A549 treated with CpdA at 1 μM for 4 hours (cell line): ENCODE measurements at places on chromosomes 12 and 14. TPM values are rescaled to one million over a fixed set of nuclear protein-coding genes. Genes with fewer than 3 reads are reported as not detected.

The SMCO2 gene
- total RNA-seq = 0.13 to 0.50 TPM (median 0.24 TPM) in 5 replicates

The NFE2 gene
- 0.09 to 0.24 TPM (median 0.14 TPM) in 4 of 5 replicates, not detected in the other for total RNA-seq

The HVCN1 gene
- 0.17 to 0.93 TPM (median 0.63 TPM) in 5 replicates for total RNA-seq

The SLC2A14 gene
- total RNA-seq = 0.03 to 0.08 TPM in 2 of 5 replicates, not detected in the others

The UNC79 gene
- 0.02 TPM in 3 of 5 replicates, not detected in the others for total RNA-seq

The LPAR5 gene
- total RNA-seq = 0.34 to 0.59 TPM (median 0.54 TPM) in 5 replicates

The SYT1 gene
- 5.3 to 8.6 TPM (median 6.3 TPM) in 5 replicates for total RNA-seq

The FGD4 gene
- 0.98 to 2.5 TPM (median 1.8 TPM) in 5 replicates for total RNA-seq

The NKX2-1 gene
- total RNA-seq = 0.03 to 0.06 TPM in 2 of 5 replicates, not detected in the others

The FGF6 gene
- total RNA-seq = not detected in 5 replicates

The PTPRB gene
- total RNA-seq = 0.50 to 1.2 TPM (median 0.92 TPM) in 5 replicates

The TAS2R43 gene
- total RNA-seq = not detected in 5 replicates

The RERGL gene
- not detected in 5 replicates for total RNA-seq

The FOXG1 gene
- total RNA-seq = 0.09 to 0.17 TPM (median 0.10 TPM) in 5 replicates

The SAMD4A gene
- total RNA-seq = 6.3 to 8.5 TPM (median 6.7 TPM) in 5 replicates

The PRKAG1 gene
- total RNA-seq = 43.3 to 50.6 TPM (median 44.3 TPM) in 5 replicates

The LLPH gene
- total RNA-seq = 46.9 to 61.3 TPM (median 57.8 TPM) in 5 replicates

The KRT73 gene
- total RNA-seq = not detected in 5 replicates

The LRTM2 gene
- total RNA-seq = not detected in 5 replicates

The DYNC1H1 gene
- total RNA-seq = 228 to 260 TPM (median 246 TPM) in 5 replicates

The DCN gene
- not detected in 5 replicates for total RNA-seq

The TMCC3 gene
- 0.99 to 1.3 TPM (median 1.1 TPM) in 5 replicates for total RNA-seq

The TAS2R8 gene
- total RNA-seq = not detected in 5 replicates

The PHLDA1 gene
- 43.8 to 64.2 TPM (median 56.1 TPM) in 5 replicates for total RNA-seq

The PRDM4 gene
- 19.0 to 23.7 TPM (median 20.7 TPM) in 5 replicates for total RNA-seq

The GALNT6 gene
- 2.6 to 5.0 TPM (median 3.0 TPM) in 5 replicates for total RNA-seq

The ACOT4 gene
- 1.4 to 2.2 TPM (median 2.0 TPM) in 5 replicates for total RNA-seq

The TGM1 gene
- total RNA-seq = 0.48 to 1.2 TPM (median 1.2 TPM) in 5 replicates

The NANOG gene
- not detected in 5 replicates for total RNA-seq

The BCL2L14 gene
- total RNA-seq = not detected in 5 replicates

The CLEC6A gene
- not detected in 5 replicates for total RNA-seq

The IFNG-AS1 gene
- not detected in 5 replicates for total RNA-seq

The VDR gene
- 2.9 to 4.1 TPM (median 3.2 TPM) in 5 replicates for total RNA-seq

The EFS gene
- not detected in 5 replicates for total RNA-seq

The MEG3 gene
- total RNA-seq = 56.5 to 102 TPM (median 73.0 TPM) in 5 replicates

The PLEKHG7 gene
- total RNA-seq = 0.02 TPM in 1 of 5 replicates, not detected in the others

The TAC3 gene
- total RNA-seq = 0.18 to 0.31 TPM (median 0.24 TPM) in 3 of 5 replicates, not detected in the others

The KRT78 gene
- 0.06 TPM in 1 of 5 replicates, not detected in the others for total RNA-seq

The MBIP gene
- total RNA-seq = 12.4 to 17.6 TPM (median 16.0 TPM) in 5 replicates
